ENCODE measurements at places on chromosomes 4 and X. TPM values are rescaled to one million over a fixed set of nuclear protein-coding genes. Genes with fewer than 3 reads are reported as not detected.

DNA sequence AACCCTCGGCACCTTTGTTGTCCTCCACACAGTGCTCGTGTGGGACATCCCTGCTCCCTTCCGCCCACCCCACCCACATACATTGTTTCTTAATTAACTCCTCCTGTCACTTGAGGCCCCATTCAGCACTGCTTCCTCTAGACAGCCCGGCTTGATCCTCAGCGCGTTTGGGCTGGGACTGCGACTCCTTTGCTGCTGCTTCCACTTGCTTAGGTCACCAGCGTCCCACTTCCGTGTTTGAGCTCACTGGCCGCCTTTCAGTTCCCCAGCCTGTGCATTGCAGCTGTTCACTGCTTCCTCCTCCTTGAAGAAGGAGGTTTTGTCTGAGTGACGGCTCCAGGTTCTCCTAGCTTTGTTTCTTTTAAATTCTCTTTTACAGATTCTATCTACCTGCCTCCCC is 16.1 kb downstream of the RNF4 start:
- peak; percentile 37 for DNase-seq

DNA sequence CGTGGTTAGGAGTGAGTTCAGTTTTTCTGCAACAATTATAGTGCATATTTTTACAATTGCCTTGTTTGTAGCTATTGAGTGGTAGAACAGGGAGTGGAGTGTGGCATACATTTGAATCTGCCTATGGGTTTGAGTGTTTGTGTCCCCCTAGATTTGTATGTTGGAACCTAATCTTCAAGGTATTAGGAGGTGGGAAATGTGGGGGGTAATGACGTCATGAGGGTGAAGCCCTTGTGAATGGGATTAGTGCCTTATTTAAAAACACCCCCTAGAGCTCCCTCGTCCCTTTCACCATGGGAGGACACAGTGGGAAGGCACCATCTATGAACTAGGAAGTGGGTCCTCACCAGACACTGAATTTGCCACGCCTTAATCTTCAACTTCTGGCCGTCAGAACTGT is 819.6 kb downstream of the NLGN4X start:
- no peak for DNase-seq

- DNase-seq, result peak; percentile 63
These were observed 30.6 kb upstream of the NSUN7 start for GRCh38 chr4:40719008-40719623.

- no peak for DNase-seq
These were observed 29.5 kb downstream of the FHDC1 start for GRCh38 chr4:152965611-152966010.

GRCh38 chr4:44720371-44720770 is 6.0 kb downstream of the GNPDA2 start:
- no peak for DNase-seq

GRCh38 chr4:55819634-55820033 is at the start of gene EXOC1L:
Gene EXOC1L, plus strand, starts transcription at chr4:55819790. Its CDS starts 237 bp downstream, at chr4:55820027.
- DNase-seq, result peak; percentile 6

DNA sequence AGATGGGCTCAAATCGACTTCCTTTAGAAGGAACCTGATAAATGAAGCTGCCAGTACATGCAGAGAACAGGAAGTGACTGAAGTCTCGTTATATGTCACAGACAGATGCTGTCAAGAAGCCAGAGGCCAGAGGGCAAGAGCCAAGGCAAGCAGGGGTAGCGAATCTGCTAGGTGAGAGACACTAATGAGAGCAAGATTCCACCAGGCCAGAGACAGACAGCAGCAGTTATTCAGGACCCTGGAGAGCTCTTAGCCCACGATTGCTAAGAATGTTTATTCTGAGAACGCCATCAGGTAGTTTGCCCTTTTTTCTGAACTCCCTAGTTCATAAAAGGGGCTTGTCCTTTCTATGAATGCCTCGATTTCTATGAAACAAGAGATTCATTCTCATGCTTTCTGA is 73.7 kb downstream of the BEND2 start:
- peak; percentile 1 for DNase-seq

DNA sequence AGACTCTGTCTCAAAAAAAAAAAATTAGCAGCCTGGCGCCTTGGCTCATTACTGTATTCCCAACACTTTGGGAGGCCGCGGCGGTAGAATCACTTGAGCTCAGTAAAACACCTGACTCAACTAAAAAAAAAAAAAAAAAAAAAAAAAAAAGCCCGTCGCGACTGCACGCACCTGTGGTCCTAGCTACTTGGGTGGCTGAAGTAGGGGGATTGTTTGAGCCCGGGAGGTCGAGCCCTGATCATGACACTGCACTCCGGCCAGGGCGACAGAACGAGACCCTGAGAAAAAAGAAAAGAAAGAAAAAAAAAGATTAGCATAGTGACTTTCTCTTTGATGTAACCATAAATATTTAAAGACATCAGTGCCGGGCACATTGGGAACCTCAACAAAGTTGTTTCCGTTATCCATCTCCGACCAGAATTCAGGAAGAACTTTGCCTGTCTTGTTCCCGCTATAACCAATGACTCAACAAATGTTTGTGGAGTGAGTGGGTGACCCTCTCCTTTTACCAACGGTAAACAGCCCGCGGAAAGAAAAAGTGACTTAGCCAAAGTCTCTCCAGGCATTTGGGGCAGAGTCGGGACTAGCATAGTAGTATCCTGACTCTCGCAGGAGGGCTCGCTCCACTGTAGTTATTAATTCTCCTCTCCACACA is 553 bp upstream of the MED28 start:
- DNase-seq, result peak; percentile 85

GRCh38 chr4:147787204-147787603 is 55.3 kb downstream of the ARHGAP10 start:
- DNase-seq, result peak; percentile 64

Gene DCAF8L2
- total RNA-seq, result not detected

Gene ADGRG2
- not detected for total RNA-seq

Gene CLNK
- total RNA-seq, result not detected

Gene RHOH
- total RNA-seq, result under 0.01 TPM

Gene GABRE
- 24.2 TPM for total RNA-seq

Gene ARFIP1
- total RNA-seq, result 61.3 TPM

Gene MRFAP1L1
- total RNA-seq, result 34.1 TPM

Data from fibroblast of villous mesenchyme (primary cell).